ENCODE measurements at places on chromosomes 13 and 19. TPM values are rescaled to one million over a fixed set of nuclear protein-coding genes. Genes with fewer than 3 reads are reported as not detected.

- H3K4me1 ChIP-seq, result peaks cover 12% of the 10 kb centered on the region
- H3K4me3 ChIP-seq, result no peak overlapping the region
- H3K27me3 ChIP-seq, result no peaks in the 10 kb centered on the region
- no peak overlapping the region for H3K27ac ChIP-seq
- H3K36me3 ChIP-seq, result no peaks in the 10 kb centered on the region
Observed at GRCh38 chr13:109743706-109744453, 42.5 kb downstream of the IRS2 start.

- H3K27ac ChIP-seq, result no peak overlapping the region
- no peak overlapping the region for H3K4me3 ChIP-seq
- no peaks in the 10 kb centered on the region for H3K4me1 ChIP-seq
- no peak for DNase-seq
- H3K27me3 ChIP-seq, result peaks cover 20% of the 10 kb centered on the region
- H3K36me3 ChIP-seq, result no peaks in the 10 kb centered on the region
Observed at GRCh38 chr13:43397111-43397510, 373.7 kb downstream of the DNAJC15 start.

- no peak for DNase-seq
- no peak overlapping the region for H3K4me3 ChIP-seq
Observed at GRCh38 chr13:113981194-113981605, 7.3 kb upstream of the C13orf46 start.

- H3K36me3 ChIP-seq, result no peaks in the 10 kb centered on the region
- peaks cover 22% of the 10 kb centered on the region for H3K4me1 ChIP-seq
- no peak for DNase-seq
- no peak overlapping the region for H3K27ac ChIP-seq
Observed at GRCh38 chr13:33740134-33740538, 77.8 kb upstream of the RFC3 start.

Gene KLK3
- total RNA-seq, result not detected

Gene RFPL4A
- not detected for total RNA-seq

Measured in activated CD8-positive, alpha-beta memory T cell treated with anti-CD3 and anti-CD28 coated beads, Interleukin-2, amount 10 ng/mL, durations not matched to agents 7 days and 5 days (primary cell).